ENCODE measurements at places on chromosomes 7 and 10. TPM values are rescaled to one million over a fixed set of nuclear protein-coding genes. Genes with fewer than 3 reads are reported as not detected.

The ACTL6B gene
- not detected for total RNA-seq

The CPED1 gene
- total RNA-seq = 196 TPM

The CLDN4 gene
- 0.26 TPM for total RNA-seq

The SMKR1 gene
- 0.51 TPM for total RNA-seq

The HECTD2 gene
- 7.2 TPM for total RNA-seq

Measured in fibroblast of lung (primary cell).